ENCODE measurements at places on chromosomes 7 and 10.

- no peak for DNase-seq
Measured at GRCh38 chr7:116348346-116348745, 138.0 kb downstream of the TES start.

DNA sequence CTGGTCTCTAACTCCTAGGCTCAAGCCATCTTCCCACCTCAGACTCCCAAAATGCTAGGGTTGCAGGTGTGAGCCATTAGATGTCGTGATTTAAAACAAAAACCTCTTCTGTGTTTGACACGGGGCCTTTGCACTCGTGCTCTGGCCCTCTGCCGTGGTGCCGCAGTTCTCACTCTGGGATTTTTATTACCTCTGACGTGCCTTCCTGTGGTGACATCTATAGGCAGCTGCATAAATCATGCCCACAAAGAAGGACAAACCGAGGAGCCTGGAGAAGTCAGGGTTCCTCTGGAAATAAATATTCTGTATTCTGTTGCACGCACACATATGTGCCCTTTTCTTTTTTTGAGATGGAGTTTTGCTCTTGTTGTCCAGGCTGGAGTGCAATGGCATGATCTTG, 25.9 kb upstream of the OCM start:
- no peak for DNase-seq

DNA sequence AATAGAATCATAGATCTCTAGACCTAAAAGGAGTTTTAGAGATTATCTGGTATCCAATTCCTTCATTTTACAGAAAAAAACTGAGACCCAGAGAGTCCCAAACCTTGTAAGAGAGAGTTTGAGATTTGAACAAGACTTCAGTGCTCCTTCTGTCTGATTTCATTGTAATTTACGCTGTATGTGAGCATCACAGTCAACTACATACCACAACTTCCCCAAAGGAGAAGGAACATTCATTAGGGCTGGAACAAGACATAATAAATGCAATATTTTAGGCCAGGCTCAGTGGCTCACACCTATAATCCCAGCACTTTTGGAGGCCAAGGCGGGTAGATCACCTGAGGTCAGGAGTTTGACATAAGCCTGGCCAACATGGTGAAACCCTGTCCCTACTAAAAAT, 17.3 kb upstream of the PRKAR2B start:
- DNase-seq: no peak

- peak; percentile 36 for DNase-seq
Measured at GRCh38 chr7:4739528-4739992, 35.9 kb upstream of the AP5Z1 start.

DNA sequence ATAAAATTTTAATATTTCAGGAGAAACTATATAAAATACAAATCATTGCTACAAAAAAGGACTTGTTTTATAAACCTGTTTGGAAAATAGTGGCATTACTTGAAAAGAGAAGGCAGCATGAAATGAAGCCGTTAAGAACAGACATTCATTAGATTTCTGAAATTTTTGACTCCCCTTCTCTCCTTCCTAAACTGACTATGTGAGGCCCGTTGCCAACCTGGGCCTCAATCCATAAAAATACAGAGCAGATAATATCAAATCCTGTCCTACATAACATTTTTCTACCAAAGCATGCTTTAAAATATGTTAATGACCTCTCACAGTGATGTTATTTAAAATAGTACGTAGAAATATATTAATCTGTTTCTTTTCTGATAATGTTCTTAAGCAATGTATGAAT, 34.5 kb upstream of the ING3 start:
- DNase-seq: no peak

- DNase-seq: no peak
Measured at GRCh38 chr10:82762641-82763040, 887.6 kb downstream of the NRG3 start.

GRCh38 chr7:43834463-43835251, 34.7 kb downstream of the MRPS24 start:
- DNase-seq: peak; percentile 16

GRCh38 chr10:69748621-69749020, 53.1 kb upstream of the COL13A1 start:
- DNase-seq: no peak

GRCh38 chr7:26686448-26686981, 177.9 kb downstream of the SKAP2 start:
- DNase-seq: peak; percentile 67
